ENCODE measurements at places on chromosomes 5 and 9.
A peak's percentile ranks its signal among the peaks of the same experiment; 100 is the strongest.

DNA sequence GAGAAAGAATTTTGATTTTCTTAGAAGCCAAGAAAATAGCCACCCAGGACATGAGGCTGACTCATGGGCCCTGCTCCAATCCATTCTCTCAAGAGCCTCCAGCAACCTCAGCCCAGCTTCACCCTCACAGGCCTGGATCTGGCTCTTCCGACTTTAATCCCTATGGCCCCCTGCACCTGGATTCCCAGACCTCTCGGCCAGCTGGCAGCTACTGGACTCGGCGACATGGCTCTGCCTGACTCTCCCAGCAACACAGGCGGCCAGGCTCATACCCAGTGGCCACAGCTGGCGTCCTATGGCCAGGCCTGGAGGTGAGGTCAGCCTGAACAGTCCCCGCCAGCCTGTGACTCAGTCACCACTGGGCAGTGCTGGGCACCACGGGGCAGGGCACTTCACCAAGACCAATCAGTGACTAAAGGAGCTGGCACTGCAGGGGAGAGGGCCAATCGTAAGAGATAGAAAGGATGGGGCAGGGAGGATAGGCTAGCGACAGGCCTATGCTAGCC lies 6.2 kb upstream of the PDLIM4 start:
- no peak for DNase-seq

- DNase-seq: no peak
These were observed 1.3 kb upstream of the LCN12 start for GRCh38 chr9:136950656-136951276.

DNA sequence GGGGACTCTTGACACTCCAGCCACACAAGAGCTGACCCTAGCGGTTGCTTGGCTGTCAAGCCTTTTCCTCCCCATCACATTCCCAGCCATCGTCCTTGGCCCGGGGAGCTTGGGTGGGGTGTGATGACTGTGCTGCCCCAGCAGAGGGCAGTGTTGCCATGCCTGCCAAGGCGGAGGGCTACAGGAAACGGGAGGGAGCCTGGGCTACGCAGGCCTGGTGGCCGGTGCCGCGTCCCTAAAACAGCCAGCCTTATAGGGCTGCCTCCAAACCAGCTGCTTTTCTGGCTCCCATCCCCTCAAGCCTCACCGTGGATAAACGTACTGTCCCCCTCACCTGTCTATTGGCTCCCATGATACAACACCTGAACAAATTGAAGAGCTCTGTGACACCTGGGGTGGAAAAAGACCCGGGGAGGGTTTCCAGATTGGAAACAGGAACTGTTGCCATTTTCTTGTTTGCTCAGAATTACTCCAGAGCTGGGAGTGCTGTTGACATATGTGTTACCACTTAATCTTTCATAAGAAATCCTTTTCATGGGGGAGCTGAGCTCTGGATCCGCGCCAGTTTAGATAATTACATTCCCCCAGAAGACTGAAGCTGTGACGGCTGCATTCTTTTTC lies 72.8 kb upstream of the ASTN2 start:
- DNase-seq: peak; percentile 77

DNA sequence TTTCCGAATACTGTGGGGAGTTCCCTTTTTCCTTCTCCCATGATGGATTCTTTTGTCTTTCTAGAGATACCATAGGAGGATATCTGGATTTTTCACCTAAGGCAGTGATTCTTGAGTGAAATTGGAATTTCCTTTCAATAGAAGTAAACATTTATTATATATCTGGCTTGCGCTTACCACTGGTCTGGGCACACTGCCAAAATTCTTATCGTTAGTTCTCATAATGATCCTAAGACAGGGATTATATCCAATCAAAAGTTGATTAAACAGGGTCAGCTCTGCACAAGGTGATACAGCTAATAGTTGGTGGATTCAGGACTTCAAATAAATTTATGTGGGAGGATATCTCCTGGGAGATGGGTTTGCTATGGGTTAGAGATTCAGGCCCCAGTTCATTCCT lies 9.6 kb downstream of the TLE4 start:
- DNase-seq: no peak

- DNase-seq: no peak
These were observed 33.9 kb upstream of the ALDH1B1 start for GRCh38 chr9:38358390-38359296.

DNA sequence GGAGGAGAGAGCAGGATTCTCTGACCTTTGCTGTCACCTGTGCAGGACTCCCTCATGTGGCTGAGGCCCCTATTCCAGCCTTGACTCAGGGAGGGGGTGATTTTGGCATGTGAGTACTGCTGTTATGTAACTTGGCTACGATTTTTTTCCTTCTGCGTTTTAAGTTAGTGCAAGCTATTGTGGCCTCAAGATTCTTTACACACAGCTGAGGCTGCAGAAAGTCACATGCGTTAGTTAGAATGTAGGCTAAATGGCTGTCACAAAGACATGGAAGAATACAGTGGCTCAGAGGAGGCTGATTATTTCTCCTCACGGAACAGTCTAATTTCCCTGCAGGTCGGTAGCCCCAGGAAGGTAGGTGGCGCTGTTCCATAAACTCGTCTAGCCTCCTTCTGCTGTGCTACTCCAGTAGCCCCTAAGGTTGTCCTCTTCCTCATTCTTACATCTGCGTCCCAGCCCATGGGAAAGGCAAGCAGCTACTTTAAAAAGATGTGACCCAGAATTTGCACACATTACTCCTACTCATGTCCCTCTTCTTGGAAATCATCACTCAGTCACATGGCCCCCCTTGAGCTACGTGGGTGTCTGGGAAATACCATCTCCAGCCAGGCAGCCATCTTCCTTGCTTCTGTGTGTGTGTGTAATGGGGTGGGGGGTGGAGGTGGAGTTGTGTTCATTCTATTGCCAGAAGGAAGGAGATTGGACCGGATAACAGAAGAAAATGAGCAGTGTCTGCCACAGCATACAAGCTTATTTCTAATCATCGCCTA lies 486.6 kb downstream of the CCDC171 start:
- DNase-seq: peak; percentile 37

GRCh38 chr5:61455179-61456006 lies 123.3 kb downstream of the ZSWIM6 start:
- peak; percentile 10 for DNase-seq

- DNase-seq: no peak
These were observed 120.4 kb upstream of the CDH9 start for GRCh38 chr5:27158775-27159174.

- no peak for DNase-seq
These were observed 52.3 kb upstream of the MOCS2 start for GRCh38 chr5:53161876-53162275.

- DNase-seq: peak; percentile 77
These were observed 236.2 kb upstream of the NFIL3 start for GRCh38 chr9:91659529-91660495.

DNA sequence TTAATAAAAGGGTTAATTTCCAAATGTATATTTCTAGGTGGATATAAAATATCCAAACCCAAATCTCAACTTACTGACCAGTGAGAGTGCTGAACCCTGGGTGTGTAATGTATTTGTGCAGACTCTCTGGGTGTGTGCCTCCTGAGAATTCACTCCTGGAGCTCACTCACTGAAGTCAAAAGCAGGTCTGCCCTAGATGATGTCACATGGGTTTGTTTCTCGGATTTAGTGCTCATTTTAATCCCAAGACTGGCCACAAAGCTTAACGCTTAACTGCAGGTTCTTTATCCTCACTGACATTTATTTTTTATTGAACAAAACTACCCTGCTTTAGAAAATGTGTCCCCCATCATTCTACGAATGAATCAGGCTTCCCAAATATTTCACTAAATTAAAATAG lies 179.4 kb downstream of the PPP2R2B start:
- no peak for DNase-seq

GRCh38 chr5:104189909-104190308 lies 627.3 kb upstream of the NUDT12 start:
- no peak for DNase-seq

DNA sequence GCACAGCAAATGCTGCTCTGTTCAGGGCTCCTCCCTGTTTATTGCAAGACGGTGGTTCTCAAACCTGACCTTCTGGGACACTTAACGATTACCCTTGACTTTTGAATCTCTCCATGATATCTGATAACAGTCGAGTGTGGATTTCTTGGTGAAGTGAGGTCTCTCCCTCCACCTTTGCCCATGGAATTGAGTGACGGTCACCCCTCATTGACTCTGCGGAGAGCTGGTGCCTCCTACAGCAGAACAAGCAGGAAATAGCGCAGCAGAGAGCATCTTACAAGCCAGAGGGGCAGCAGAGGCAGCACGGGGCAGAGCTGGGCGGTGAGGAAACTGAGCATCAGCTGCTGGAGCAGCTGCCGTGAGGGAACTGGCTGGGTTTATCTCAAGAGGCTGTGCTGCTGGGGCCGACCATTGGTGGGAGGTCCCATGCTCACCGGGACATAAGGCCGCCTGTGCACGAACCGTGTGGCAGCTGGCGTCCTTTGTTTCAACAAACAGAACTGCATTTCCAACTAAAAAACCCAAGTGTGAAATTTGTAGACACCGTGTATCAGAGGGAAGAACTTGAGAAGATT lies 189.8 kb downstream of the MTRR start:
- DNase-seq: no peak

DNA sequence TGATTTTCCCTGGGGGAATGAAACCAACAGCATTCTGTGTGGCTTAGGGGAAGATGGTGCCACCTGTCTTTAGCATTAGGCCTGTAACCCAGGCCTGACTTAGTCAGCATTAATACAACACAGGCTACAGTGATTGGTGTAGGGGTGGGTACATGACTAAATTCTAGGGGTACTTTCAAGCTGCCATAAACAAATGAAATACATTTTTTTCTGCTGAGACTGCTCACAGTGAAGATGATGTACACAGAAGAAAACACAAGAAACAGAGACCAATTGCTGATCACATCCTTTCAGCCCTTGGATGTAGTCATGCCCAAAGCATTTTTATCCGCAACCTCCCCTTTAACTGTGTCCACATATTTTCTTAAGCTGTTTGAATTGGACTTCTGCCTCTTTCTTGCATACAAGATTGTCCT lies 527.2 kb downstream of the KCTD16 start:
- DNase-seq: no peak

- DNase-seq: no peak
These were observed 184.9 kb downstream of the SMC2 start for GRCh38 chr9:104278929-104279496.

DNA sequence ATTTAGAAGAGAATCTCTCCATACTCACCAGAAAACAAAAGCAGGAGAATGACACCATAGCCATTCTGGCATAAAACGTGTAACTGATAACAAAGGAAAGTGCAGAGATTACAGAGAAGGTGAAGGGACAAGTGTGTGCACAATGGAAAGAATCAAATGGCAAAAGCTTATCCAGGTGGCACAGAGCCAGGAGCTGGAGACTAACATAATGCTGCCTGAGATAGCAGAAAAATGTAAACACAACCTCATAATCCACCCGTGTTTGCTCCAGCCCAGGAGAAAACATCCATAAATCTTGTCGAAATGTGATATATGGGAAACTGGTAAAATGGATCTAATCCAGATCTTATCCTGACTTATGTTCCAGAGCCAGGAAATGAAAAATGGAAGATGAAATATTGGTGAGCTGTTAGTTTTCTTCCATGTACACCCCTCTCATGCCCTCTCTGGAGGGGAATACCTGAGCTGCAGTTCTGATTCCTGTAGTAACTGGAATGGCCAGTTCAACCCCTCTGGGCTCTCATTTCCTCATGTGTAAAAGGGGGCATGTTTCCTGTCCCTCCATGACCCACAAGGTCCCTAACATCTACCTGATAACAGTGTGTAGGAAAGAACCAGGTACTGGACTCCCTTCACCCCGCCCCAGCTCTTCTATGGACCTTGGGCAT lies 212.3 kb upstream of the DAPK1 start:
- DNase-seq: no peak

GRCh38 chr5:17190242-17190778 lies 27.1 kb upstream of the BASP1 start:
- DNase-seq: no peak

DNA sequence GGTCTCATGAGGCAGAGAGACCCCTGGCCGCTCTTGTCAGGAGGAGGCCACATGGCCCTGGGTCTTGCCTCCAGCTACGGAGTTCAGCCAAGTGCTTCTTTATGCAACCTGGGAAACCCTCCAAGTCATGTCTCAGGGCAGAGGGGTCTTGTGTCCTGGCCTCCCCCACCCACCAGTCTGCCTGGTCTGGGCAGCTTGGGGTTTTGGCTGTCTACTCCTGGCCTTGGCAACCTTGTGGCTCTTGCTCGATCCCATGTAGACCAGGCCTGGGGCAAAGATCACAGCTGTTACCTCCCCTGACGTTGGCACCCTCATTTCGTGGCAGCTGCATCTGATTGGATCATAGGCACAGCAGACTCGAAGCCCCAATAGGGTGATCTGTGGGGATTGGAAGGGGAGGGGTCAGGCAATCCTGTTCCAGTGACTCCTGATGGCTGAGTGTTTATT lies 28.4 kb downstream of the JADE2 start:
- no peak for DNase-seq

GRCh38 chr5:99386406-99387077 lies 457.7 kb upstream of the CHD1 start:
- no peak for DNase-seq

- DNase-seq: no peak
These were observed 12.4 kb downstream of the TTC39B start for GRCh38 chr9:15294604-15295003.

GRCh38 chr5:57219386-57219785 lies 45.5 kb downstream of the GPBP1 start:
- no peak for DNase-seq

DNA sequence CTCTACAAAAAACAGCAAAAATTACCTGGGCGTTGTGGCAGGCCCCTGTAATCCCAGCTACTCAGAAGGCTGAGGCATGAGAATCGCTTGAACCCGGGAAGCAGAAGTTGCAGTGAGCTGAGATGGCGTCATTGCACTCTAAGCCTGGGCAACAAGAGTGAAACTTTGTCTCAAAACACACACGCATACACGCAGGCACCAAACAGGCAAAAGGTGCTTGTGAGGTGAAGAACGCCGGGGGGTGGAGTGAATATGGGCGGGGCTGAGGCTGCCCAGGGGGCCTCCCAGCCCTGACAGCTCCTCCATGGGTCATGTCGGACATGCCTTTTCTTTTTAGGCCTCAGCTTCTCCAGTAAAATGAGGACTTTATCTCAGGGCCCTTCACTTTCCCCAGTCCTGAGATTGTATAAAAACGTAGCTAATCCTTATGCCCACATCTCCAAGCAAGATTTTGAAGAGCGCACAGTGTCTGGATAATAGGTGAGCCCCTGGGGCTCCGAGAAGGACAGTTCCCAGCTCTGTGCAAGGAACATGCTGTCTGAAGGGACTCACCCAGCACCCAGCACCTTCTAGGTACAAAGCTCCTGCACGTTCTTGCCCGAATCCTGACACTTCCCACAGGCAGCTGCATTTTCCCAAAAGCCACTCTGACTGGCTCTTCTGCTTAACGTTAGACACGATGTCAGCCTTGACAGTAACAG lies 168.3 kb downstream of the COL23A1 start:
- DNase-seq: peak; percentile 39

DNA sequence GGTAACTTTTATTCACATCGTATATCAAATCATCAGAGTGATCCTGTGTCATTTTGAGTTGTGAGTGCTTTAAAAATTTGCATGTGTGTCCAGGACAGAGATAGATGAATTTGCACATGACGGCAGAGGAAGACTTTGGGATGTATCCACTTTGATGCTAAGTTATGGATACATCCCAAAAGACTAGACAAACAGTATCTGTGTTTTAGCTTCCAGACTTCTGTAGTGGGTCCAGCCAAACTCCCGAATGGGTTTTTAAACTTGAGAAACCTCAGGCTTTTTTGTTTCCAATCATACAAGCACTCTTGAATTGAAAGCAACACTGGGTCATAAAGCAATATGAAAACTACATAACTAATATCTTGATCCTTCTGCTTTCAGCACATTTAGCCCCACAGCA lies 213.8 kb downstream of the C9orf152 start:
- DNase-seq: no peak

GRCh38 chr9:127211983-127212382 lies 52.6 kb upstream of the GARNL3 start:
- DNase-seq: no peak
